Activated T-helper 1 cell treated with Interleukin-2 at 50 U/mL for 16 hours (primary cell): ENCODE measurements at places on chromosomes 5 and 9.

DNA sequence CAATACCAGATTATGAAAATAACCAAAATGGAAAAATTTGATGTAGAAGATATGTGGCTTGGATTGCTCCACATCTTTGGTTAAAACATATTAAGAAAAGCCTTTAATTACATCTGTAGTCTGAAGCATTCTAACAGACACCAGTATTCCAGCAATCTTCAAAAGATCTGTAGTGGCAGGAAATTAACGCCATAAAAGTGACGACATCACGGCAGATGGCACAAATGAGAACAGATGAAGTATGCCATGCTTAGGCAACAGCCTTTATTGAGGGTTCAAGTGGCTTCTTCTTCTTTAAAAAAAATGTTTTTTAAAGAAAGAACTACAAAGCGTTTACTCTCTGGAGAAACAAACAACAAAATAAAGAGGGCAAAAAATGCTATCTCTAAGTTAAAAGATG is 164.2 kb downstream of the MEF2C start:
- DNase-seq, result no peak

- DNase-seq, result no peak
These were observed 141.0 kb downstream of the OLFM1 start for GRCh38 chr9:135228345-135228982.

DNA sequence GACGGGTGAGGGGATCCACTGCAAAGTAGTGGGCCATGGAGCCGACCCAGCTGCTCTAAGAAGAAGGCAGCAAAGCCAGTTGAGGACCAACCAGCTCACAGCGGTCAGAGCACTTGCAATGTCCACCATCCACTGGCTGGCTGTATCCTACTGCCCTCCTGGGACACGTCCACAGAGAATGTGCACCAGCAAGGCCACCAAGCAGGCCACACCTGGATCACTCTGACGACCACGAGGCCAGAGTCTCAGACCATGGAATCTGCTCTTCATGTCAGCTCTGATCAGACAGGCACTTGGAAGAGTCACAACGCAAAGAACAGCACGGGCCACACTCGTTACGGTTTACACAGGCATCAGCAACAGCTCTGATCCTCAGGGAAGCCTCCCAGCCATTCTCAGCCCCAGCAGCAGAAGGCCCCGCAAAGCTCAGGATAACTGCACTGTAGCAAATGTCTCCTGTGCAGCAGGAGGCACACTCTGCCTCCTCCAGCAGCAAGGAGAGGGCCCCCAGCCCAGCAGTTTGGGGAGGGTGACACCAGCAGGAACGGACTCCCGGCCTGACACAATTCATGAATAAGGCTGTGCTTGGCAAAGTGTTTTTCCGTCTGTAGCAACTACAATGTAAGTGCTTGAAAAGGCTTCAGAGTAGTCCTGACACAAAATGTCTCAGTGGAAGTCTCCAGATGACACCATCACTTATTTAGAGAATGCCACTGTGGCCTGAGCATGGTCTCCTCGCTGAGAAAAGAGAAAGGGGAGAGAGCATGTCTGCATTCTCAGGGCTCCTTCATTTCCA is 15.7 kb downstream of the SEMA4D start:
- DNase-seq, result no peak

DNA sequence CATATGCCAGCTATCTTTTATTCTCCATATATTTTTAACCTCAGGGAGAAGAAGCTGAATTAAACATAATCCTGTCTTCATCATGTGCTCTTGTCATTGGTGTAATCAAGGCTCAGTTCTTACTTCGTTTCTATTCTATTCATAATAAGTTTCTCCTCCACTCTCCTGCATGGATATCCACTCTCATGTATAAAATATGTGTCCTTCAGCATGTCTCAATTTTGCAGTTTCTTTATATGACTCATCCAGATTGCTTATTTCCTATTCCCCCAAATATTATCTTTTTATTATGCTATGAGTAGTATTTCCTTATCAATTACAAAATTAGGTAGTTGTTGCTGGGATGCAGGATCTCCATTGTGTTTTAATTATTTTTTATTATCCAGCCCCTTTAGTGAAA is 643.7 kb upstream of the ACO1 start:
- no peak for DNase-seq

GRCh38 chr9:75431375-75431774 is 343.1 kb downstream of the OSTF1 start:
- DNase-seq, result no peak

DNA sequence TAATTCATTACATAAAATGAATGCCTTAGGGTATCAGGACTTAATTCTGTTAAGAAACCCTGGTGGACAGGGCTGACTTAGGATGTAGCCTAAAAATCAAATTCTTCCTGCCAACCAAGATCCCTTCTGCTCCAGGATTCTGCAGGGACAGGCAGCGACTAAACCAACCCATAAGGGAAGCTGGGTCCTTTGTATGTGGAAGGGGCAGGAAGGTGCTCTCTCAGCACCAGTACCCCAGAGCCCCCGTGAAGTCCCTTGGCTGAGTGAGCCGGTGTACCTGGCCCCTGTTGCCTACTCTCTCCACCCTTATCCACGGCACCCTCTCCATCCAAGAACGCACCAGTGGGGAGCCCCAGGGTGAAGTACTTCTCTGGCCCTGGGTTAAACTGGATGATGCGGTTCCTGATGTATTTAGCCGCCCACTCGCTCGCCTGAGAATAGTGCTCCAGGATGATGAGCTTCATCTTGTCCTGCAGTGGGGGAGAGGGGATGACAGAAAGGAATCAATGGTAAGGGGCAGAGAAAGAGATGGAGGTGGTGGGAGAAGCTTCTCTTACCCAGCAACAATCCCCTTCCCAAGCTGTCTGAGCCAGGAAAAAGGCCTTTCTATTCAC is 1.1 kb downstream of the GNPDA1 start:
- DNase-seq, result no peak

- DNase-seq, result no peak
These were observed 58.6 kb upstream of the XPA start for GRCh38 chr9:97755618-97756267.

DNA sequence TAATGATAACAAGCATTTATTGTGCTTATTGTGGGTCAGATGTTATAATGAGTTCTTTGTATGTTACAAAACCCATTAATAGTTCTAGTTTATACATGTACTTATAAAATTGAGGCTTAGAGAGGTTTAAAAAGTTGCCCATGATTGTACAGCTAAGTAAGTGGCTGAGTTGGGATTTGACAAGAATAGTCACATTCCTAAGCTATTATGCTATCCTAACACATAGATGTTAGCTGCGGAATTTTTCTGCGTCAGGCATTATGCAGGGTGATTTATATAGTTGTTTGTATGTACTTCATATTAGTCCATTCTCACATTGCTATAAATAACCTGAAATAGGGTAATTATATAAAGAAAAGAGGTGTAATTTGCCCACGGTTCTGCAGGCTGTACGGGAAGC is 12.5 kb downstream of the COMMD10 start:
- no peak for DNase-seq

DNA sequence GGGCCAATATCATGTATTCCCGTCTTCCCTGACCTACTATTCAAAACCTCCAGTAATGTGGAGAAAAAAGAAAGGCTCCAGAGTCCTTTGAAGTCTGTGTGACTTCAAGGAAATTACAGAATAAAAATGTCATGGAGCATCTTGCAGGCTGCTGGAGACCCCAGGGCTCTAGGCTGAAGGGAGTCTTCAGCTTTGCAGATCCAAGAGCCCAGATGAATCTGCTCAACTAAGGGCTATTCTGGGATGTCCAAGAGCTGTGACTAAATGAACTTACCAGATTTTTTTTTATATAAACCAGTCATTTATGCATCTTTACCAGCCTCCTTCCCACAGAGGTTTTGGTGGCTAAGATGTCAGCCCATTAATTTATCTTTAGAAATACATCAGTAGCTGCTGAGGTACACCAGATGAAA is 167.3 kb downstream of the MUSK start:
- no peak for DNase-seq

DNA sequence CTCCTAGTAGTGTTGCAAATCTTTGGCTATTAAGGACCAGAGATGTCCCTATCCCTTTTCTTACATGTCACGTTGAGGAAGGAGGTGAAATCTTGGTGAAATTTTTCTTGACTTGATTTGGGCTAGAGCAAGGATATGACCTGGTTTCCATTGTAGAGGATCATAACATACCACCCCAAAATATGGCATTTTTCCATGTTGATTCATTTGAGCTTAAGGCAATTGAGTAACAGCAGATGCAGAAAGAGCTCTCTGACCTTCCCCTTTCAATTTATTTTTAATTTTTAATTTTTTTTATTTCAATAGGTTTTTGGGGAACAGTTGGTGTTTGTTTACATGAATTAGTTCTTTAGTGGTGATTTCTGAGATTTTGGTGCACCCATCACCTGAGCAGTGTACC is 61.2 kb upstream of the MAP1B start:
- no peak for DNase-seq

DNA sequence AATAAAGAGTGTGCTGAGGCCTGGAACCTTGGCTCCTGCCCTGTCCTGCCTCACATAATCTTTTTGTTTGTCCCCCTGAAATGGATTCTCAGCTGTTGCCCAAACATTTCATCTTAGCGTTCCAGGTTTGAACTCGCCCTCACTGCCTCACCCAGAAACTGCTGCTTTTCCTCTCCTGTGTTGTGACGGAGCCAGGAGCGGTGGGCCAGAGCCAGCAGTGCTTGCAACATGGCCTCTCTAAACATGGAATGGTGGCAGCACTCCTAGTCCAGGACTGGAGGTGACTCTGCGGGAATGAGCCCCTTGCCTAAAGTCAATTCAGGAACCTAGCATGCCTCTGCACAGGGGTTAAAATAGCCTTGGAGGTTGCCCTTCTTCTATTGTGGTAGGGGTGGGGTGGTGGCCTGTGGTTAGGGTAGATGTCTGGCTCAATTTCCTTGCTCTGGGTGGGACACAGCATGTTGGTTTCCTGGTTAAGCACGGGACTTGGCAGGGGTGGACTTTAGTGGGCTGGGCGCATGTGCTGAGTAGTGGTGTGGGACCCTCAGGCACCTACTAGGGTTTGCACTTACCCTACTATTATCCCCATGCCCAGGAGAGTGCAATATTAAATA is 101.6 kb downstream of the SLC25A46 start:
- DNase-seq, result no peak

DNA sequence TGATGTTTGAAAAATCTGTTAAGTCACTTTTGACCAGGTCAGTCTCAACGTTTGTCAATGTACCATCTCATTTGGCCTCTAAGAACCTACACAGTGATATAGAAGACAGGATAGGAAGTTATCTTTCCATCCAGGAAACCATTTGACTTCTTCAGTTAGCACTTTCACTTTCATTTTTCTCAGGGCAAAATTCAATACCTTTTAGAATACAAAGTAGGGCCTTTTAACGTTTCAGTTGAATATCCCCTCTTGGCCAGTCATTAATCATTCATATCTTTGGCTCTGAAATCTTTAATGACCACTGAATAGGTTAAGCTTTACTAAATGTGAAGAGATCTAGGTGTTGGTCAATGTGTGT is 101.1 kb upstream of the GNAQ start:
- no peak for DNase-seq

GRCh38 chr9:124279531-124280175 is 21.9 kb downstream of the NEK6 start:
- DNase-seq, result no peak

GRCh38 chr5:108749128-108749861 is 1.6 kb downstream of the FER start:
- no peak for DNase-seq

DNA sequence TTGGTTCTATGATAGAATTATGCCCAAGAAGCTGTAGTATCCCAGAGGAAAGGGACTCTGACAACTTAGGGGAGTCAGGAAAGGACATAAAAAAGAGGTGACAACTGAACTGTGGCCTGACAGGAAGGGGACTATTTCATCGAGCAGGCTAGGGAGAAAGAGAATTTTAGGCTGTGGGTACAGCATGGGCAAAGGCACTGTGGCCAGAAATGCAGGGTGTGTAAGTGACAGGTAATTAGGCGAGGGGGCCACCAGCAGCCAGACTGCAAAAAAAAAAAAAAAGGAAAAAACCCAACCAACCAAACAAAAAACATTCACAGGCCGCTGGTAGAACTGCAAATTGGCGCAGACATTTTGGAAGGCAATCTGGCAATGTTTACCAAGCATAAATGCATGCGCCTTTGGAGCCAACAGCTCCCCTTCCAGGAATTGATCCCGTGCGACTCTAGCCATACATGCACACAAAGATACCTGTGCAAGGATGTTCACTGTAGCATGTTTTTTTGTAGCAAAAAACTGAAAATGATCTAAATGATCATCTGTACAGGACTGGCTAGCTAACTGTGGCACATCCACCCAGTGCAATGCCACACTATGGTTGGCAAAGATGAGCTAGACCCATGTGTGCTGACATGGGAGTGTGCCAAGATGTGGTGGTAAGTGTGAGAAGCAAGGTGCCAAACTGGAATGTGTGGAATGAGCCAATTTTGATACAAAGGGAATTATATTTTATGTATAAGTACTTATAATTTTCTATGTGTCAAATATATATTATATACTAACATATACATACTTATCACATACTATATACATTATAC is 1.1 kb downstream of the EIF4E1B start:
- DNase-seq, result no peak

GRCh38 chr5:169910393-169910792 is 69.9 kb downstream of the INSYN2B start:
- DNase-seq, result no peak

DNA sequence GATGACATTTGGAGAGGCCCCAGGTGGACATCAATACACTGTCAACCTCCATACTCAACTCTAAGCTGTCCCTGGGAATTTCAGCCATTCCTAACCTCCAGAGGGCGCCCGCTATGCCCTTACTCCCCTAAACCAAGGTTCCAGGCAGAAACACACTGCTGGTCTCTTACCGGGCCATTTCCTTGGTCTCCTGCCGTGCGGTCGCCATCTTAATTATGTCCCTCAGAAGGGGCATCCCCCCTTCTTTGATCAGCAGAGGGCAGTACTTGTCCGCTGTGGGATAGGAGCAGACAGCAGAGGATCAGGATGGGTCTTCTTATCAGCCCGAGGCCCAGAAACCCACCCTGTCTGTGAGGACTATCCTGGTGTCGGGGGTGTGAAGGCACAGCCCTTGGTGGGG is 9.3 kb upstream of the ZDHHC12 start:
- DNase-seq, result no peak

GRCh38 chr5:115246361-115246991 is 16.2 kb downstream of the PGGT1B start:
- DNase-seq, result no peak

GRCh38 chr5:14174230-14174636 is 31.1 kb downstream of the TRIO start:
- no peak for DNase-seq

DNA sequence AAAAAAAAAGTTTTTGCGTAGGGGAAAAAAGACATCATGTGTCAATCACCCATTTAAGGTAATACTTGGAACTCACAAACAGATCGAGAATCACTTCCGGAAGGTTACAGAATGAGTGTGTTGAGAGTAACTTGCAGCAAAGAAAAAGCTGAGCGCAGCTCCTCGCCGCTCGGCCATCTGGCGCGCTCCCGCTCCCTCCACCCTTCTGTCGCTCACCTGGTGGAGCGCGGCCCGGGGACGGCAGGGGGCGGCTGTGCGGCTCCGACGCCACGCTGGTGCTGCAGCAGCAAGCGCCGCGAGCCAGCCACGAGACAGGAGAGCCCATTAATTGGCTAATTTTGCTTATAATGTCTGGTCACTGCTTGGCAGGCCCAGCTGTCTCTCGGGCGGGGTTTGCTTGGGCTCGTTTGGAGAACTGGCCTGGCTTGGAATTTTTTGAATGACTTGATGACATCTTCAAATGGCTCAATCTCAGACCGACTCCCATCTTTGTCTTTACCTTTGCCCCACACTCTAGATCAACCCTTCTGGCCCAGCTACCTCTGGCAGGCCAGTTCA is 601.8 kb downstream of the CCDC171 start:
- no peak for DNase-seq

GRCh38 chr9:117043159-117043558 is 356.1 kb downstream of the TRIM32 start:
- no peak for DNase-seq

GRCh38 chr5:71588533-71588885 is 1.4 kb downstream of the MCCC2 start:
- DNase-seq, result no peak
